ENCODE measurements at places on chromosomes 2 and 18. TPM values are rescaled to one million over a fixed set of nuclear protein-coding genes. Genes with fewer than 3 reads are reported as not detected.
A peak's percentile ranks its signal among the peaks of the same experiment; 100 is the strongest.

The STPG4 gene
- total RNA-seq: not detected

The KCNE4 gene
- not detected for total RNA-seq

The SCRN3 gene
- 7.9 TPM for total RNA-seq

DNA sequence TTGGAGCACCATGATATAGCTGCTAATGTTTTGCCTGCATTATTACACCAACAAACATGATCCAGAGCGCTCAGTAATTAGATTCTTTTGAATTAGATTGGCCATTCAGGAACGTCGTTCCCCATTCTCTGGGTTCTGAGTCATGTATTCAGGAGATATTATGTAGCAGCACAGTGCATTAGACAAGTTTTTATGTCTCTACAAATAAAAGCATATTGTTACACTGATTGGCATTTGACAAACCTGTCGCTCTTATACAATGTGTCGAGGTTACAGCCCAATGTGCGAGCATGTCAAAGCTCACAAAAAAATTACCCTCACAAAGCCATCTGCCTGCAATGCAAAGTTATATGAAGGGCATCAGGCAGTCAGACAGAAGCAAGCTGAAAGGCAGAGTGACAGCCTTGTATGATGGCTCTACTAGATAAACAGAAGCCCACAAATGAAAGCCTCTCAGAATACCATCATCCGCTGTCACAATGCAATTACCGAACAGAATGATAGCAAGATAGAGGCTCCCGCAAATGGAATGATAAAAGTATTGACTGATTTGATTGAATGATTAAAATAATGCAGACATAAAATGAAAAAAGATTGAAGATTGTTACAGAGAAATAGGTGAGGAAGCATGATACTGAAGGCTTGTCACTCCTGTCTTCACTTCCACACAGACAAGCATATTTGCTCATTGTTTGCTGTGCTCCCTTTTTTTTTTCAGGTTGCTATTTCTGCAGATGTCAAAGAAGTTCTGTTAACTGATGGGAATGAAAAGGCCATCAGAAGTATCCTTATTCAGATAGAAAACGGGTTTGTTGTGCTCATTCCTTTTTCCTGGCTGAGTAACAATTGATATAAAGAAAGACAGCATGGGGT, 234.6 kb upstream of the SIX3 start:
- no peaks in the 10 kb centered on the region for H3K27me3 ChIP-seq
- H3K4me1 ChIP-seq: no peaks in the 10 kb centered on the region
- no peaks in the 10 kb centered on the region for H3K36me3 ChIP-seq

DNA sequence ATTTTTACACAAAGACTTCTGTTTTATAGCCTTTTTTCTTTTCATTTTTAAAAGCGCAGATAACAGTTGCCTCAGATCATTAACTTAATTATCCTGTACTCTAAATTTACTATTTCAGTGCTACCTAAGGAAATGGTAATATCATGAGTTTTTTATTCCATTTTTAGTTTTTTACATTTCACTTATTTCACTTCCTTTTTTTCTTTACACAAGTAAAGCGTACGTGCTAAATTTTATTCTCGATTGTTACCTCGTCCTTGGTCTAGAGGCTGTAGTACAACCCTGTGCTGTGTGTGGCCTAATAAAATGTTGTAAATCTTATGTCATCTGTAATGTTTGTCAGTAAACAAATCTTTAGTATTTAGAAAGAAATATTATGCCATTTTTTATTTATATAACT, 49.2 kb downstream of the CRIM1 start:
- H3K4me1 ChIP-seq: no peaks in the 10 kb centered on the region
- no peaks in the 10 kb centered on the region for H3K36me3 ChIP-seq
- H3K27me3 ChIP-seq: no peaks in the 10 kb centered on the region
- no peak overlapping the region for H3K27ac ChIP-seq
- H3K4me3 ChIP-seq: no peak overlapping the region
- DNase-seq: no peak

DNA sequence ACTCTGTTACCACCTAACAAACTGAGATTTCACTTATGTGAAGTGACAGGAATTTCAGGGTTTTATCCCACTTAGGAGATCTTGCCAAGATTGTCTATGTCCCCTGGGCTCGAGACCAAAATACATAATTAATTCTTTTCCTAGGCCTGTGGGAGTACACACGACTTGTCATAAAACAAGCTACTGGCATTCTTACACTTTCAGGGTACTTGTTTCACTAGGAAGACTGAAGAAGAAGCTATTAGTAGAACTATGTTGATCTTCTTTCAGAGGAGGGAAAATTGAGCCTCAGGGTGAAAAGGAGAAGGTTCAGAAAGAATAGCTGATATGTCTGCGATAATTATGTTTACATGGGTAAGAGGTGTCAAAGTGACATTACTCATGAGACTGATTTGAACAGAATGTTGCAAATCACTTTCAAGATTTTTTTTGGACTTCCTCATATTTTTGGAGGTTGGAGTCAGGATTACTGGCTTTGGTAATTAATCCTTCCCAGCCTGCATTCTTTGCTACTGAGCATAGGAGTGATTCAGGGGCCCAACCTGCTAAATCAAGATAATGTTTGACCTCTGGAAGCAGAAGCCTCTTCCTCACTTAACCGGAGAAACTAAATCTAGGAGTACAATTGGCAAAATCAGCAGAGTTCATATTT, 240.0 kb upstream of the NT5C1B start:
- no peak for DNase-seq
- no peaks in the 10 kb centered on the region for H3K36me3 ChIP-seq
- H3K4me1 ChIP-seq: no peaks in the 10 kb centered on the region
- H3K4me3 ChIP-seq: no peak overlapping the region
- H3K27ac ChIP-seq: no peak overlapping the region

DNA sequence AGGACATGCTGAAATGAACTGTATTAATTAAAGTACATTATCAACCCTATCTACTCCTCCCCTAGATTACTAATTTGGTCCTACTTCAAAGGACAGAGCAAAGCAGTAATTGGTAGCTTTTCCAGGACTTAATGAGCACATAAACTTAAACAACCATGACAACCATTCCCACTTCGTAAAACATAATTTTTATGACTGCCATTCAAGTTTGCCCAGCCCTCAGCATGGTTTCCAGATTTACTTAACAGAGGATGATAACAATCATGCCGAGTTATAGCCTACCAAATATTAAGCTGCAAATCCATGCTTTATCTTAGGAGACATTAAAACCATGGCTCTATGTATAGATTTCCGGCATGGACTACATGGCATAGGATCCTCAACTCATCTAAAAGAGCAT, 401.1 kb upstream of the CHAC2 start:
- H3K27me3 ChIP-seq: no peaks in the 10 kb centered on the region
- no peaks in the 10 kb centered on the region for H3K36me3 ChIP-seq
- H3K27ac ChIP-seq: no peak overlapping the region
- H3K4me1 ChIP-seq: no peaks in the 10 kb centered on the region
- no peak for DNase-seq

GRCh38 chr18:5073026-5073944, 123.8 kb downstream of the AKAIN1 start:
- no peak overlapping the region for H3K27ac ChIP-seq
- no peaks in the 10 kb centered on the region for H3K36me3 ChIP-seq
- DNase-seq: peak; percentile 29
- no peaks in the 10 kb centered on the region for H3K27me3 ChIP-seq
- H3K4me3 ChIP-seq: no peak overlapping the region

DNA sequence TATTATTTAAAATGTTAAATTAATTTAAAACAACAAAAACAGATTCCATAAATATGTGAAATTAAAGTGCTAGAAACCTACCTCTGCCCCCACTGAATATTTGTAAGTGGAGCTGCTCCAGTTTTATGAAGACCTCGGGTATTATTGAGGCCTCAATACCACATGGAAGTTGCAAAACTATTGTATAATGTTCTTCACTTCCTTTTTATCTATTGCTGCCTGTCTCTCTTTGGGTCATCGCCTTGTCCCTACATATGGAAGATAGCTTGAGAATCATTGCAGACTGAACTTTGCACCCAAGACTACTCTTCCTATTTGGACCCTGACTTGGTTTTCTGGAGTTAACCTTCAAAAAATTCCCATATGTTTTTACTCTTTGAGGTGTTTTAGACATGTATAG, 212.1 kb upstream of the NETO1 start:
- H3K4me3 ChIP-seq: no peak overlapping the region
- H3K4me1 ChIP-seq: no peaks in the 10 kb centered on the region
- no peak for DNase-seq
- H3K27me3 ChIP-seq: no peaks in the 10 kb centered on the region

DNA sequence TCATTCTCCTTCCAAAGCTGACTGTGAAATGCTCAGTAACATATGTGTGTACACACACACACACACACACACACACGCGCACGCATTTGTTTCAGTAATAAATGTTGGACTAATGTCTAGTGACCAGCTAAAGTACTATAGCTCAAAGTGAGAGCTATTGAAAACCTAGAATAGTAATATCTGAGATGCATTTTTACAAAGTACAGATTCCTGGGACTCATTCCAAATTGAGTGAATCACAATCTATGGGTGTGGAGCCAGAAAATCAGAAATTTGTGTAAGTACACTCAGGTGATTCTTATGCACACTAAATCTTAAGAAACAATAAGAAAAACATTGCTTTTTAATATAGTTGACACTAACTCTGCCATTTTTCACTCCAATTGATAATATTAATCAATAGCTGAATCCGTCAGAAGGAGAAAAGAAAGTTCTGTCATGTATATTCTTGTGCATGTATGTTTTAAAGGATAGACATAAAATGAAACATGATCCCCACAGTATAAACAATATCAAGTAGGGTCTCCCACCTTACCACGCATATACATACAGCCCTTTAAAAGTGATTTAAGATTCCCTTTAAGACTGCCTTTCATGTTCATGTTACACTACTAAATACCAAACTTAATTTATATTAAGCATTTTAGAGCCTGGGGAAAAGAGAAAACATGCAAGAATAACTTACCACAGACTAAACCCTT, 123.5 kb downstream of the ATAD2B start:
- no peak for DNase-seq
- H3K4me3 ChIP-seq: no peak overlapping the region
- H3K27ac ChIP-seq: no peak overlapping the region
- H3K27me3 ChIP-seq: no peaks in the 10 kb centered on the region

DNA sequence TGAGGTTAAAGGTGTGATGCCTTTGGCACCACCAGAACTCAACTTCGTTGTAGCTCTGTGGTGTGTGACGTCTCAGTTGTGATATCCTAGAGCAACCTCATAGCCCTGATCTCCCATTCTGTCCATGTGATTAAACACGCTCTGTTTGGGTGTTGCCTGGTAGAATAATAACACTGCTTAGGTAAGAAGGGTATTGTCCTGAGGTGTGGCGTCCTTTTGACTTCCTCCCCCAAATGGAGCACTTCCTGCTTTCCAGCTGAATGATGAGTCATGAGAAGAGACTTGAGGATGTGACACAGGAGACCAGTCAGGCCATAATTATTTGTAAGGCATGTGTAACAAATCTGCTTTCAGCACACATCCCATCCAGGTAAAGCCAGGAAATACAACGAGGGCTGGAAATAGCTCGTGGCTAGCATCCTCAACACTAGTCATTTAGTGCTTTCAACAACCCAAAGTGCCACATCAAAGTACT, 100.7 kb downstream of the RAPGEF4 start:
- no peak overlapping the region for H3K4me3 ChIP-seq
- no peaks in the 10 kb centered on the region for H3K4me1 ChIP-seq
- H3K27me3 ChIP-seq: peaks cover 28% of the 10 kb centered on the region
- no peak for DNase-seq

GRCh38 chr18:76338619-76339245, 156.3 kb downstream of the ZNF516 start:
- no peak overlapping the region for H3K4me3 ChIP-seq
- no peak overlapping the region for H3K27ac ChIP-seq
- no peaks in the 10 kb centered on the region for H3K36me3 ChIP-seq
- no peak for DNase-seq
- no peaks in the 10 kb centered on the region for H3K4me1 ChIP-seq
- H3K27me3 ChIP-seq: no peaks in the 10 kb centered on the region

DNA sequence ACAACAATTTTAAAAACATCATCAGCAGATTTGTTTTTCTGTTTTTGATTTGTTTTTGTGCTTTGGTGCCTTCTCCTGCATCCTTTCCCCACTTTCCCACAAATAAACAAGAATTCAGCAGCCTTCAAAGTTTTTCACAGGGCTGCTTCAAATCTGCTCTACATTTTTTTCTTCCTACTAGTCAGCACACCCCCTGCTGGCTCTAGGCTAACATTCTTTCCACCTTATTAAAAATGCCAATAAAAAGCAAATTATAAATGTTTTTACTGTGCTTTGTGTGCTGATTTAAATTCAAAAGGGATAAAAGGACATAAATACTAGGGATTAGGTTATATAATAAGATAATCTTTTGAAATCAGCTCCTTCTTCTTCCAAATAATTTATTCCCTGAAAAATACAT, 6.2 kb upstream of the CNTNAP5 start:
- DNase-seq: no peak
- no peaks in the 10 kb centered on the region for H3K36me3 ChIP-seq
- H3K4me3 ChIP-seq: no peak overlapping the region
- H3K27ac ChIP-seq: no peak overlapping the region

DNA sequence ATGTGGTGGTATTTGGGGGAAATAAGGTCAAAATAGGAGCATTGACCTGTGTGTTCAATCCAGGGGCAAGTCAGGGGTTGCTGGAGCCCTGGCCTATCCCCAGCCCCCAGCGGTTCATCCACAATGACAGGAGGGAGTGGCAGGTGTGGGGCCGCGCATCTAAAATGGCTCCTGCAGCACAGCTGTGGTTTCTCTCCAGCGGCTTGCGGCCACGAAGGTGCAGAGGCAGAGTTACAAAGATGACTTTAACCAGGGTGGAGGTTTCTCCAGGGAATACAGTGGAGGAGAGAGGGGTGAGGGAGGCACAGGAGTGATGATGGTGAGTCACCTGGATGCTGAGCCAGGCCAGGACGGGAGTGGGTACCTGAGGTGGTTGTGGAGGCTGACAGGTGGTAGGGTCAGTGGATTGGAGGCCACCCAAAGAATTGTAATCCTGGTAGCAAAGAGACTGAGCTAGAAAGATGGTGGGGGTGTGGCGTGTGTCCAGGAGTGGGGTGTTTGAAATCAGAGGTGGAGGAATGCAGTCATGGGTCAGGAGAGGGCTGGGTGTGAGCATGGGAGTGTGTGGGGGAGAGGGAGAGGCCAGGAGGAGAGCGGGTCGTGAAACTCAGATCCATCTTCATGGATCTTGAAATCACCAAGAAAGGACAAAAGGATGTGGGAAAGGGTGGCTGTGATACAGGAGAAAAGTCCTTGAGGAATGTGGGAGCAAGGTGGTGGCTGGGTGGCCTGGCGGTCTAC, 83.2 kb downstream of the CTIF start:
- no peaks in the 10 kb centered on the region for H3K36me3 ChIP-seq
- no peaks in the 10 kb centered on the region for H3K27me3 ChIP-seq
- H3K4me1 ChIP-seq: no peaks in the 10 kb centered on the region
- no peak overlapping the region for H3K27ac ChIP-seq
- no peak for DNase-seq

GRCh38 chr2:99762714-99763113, 272.9 kb upstream of the REV1 start:
- DNase-seq: no peak
- H3K27ac ChIP-seq: no peak overlapping the region
- no peaks in the 10 kb centered on the region for H3K4me1 ChIP-seq
- no peaks in the 10 kb centered on the region for H3K36me3 ChIP-seq
- no peak overlapping the region for H3K4me3 ChIP-seq

GRCh38 chr2:226088366-226088674, 688.8 kb downstream of the NYAP2 start:
- H3K4me3 ChIP-seq: no peak overlapping the region
- H3K27ac ChIP-seq: no peak overlapping the region
- no peaks in the 10 kb centered on the region for H3K36me3 ChIP-seq
- DNase-seq: no peak
- H3K27me3 ChIP-seq: no peaks in the 10 kb centered on the region
- H3K4me1 ChIP-seq: no peaks in the 10 kb centered on the region

GRCh38 chr2:172919732-172920131, 155.9 kb upstream of the MAP3K20 start:
- no peak overlapping the region for H3K27ac ChIP-seq
- no peaks in the 10 kb centered on the region for H3K36me3 ChIP-seq
- DNase-seq: no peak
- H3K4me1 ChIP-seq: no peaks in the 10 kb centered on the region
- H3K4me3 ChIP-seq: no peak overlapping the region

Data from CD4-positive, alpha-beta T cell (primary cell).